ENCODE measurements at places on chromosomes 12 and 14. TPM values are rescaled to one million over a fixed set of nuclear protein-coding genes. Genes with fewer than 3 reads are reported as not detected.

GRCh38 chr12:114936148-114937079 is 252.4 kb upstream of the TBX3 start:
- no peaks in the 10 kb centered on the region for H3K27me3 ChIP-seq
- DNase-seq, result no peak
- no peak overlapping the region for H3K27ac ChIP-seq
- H3K36me3 ChIP-seq, result no peaks in the 10 kb centered on the region
- H3K4me1 ChIP-seq, result no peaks in the 10 kb centered on the region

The KCNK13 gene
- 0.92 TPM for total RNA-seq

The ACOT4 gene
- 1.3 TPM for total RNA-seq

The ABCD4 gene
- 62.4 TPM for total RNA-seq

DNA sequence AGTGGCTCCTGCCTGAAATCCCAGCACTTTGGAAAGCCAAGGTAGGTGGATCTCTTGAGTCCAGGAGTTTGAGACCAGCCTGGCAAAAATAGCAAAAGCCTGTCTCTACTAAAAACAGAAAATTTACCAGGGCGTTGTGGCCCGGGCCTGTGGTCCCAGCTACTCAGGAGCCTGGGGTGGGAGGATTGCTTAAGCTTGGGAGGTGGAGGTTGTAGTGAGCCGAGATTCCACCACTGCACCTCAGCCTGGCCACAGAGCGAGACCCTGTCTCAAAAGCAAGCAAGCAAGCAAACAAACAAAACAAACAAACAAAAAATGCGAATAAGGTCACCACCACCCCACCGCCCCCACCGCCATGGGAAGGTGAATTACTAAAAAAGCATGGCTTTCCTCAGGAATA is 238.7 kb downstream of the ATXN7L3B start:
- H3K36me3 ChIP-seq, result no peaks in the 10 kb centered on the region
- no peak overlapping the region for H3K27ac ChIP-seq
- no peaks in the 10 kb centered on the region for H3K4me1 ChIP-seq
- H3K27me3 ChIP-seq, result no peaks in the 10 kb centered on the region
- no peak for DNase-seq
- no peak overlapping the region for H3K4me3 ChIP-seq

The TOMM20L gene
- total RNA-seq, result not detected

GRCh38 chr14:59229653-59230406 is 41.4 kb downstream of the DAAM1 start:
- no peaks in the 10 kb centered on the region for H3K36me3 ChIP-seq
- no peaks in the 10 kb centered on the region for H3K27me3 ChIP-seq
- H3K4me3 ChIP-seq, result no peak overlapping the region
- H3K4me1 ChIP-seq, result peaks cover 20% of the 10 kb centered on the region
- DNase-seq, result no peak

The NOVA1 gene
- 10.2 TPM for total RNA-seq

GRCh38 chr14:65824978-65825299 is 412.4 kb downstream of the FUT8 start:
- H3K4me1 ChIP-seq, result no peaks in the 10 kb centered on the region
- H3K27ac ChIP-seq, result no peak overlapping the region
- H3K27me3 ChIP-seq, result no peaks in the 10 kb centered on the region
- DNase-seq, result no peak
